ENCODE measurements at places on chromosomes 11 and 22.

GRCh38 chr11:132977241-132977640, 555.1 kb downstream of the OPCML start:
- DNase-seq, result no peak

GRCh38 chr22:46355996-46356471, 20.5 kb downstream of the TRMU start:
- DNase-seq, result no peak

- DNase-seq, result no peak
Measured at GRCh38 chr11:117614728-117615127, 182.3 kb downstream of the DSCAML1 start.

- DNase-seq, result no peak
Measured at GRCh38 chr11:15988016-15988550, 368.3 kb downstream of the SOX6 start.

- peak; percentile 26 for DNase-seq
Measured at GRCh38 chr11:119509969-119510401, 87.0 kb upstream of the THY1 start.

DNA sequence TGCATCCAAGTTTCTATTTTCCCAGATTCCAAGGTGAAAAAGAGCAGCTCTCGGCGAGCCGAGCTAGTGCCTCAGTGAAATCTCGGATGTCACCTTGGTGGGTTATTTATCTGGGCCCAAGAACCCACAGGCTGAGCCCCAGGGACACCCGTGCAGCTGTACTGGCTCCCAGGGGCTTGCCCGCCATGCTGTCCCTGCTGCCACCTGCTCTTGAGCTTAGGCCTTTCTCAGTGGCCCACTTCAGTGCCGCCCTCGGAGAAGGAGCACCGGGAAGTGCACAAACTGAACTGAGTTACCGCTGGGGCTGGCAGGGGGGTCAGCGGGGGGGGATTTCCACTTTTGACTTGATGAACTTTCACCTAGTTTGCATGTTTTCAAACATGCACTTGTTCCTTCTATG, 27.9 kb downstream of the CPT1A start:
- DNase-seq, result no peak

- peak; percentile 74 for DNase-seq
Measured at GRCh38 chr11:67071420-67072284, 15.0 kb downstream of the RHOD start.

DNA sequence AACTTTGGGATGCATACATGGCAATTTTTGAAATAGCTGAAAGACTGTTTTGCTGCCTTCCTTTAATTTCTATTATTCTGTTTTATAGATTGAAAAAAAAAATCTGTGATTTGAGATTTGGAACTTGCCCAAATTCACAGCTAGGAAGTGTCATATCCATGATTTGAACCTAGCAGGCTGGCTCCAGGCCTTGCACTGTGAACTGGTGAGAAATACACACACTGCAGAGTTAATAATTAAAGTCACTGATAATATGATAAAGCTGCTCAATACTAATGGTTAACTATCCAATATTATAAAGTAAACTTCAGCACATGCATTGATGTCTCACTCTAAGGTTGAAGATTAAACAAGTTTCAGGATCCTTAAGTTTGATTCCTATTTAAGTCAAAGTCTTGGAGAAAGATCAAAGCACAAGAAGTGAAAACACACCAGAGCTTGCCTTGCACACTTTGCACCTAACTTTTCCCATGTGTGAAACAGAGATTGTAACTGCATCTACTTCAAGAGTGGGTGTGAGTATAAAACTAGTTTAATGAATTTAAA, 150.6 kb upstream of the CCDC179 start:
- DNase-seq, result no peak

- DNase-seq, result no peak
Measured at GRCh38 chr22:31279821-31280505, 12.3 kb downstream of the PIK3IP1 start.

DNA sequence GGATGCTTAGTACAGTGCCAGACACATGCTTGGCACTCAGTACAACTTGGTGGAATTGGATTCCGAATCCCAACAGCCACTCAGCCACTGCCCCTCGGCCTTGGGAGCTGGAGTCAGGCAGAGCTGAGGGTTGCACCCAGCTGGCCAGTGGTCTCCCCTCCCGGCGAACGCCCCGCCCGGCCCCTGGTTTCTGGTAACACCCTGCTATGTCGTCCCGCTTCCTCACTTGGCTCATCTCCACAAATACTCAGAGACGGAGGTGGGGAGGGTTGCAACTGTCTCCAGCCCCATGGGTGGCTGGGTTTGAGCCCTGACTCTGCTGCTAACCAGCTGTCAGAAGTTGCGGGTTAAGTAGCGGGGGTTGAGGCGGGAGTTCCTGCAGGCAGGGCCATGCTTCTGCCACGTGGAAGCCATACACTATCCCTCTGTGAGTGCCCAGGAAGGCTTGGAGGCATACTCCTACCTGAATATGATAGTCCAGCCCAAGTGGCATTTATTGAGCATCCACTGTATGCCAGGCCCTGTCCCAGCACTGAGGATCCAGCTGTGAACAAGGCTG, 67.1 kb downstream of the GRIK4 start:
- DNase-seq, result no peak

GRCh38 chr22:42632096-42632495, 8.3 kb downstream of the ATP5MGL start:
- no peak for DNase-seq

DNA sequence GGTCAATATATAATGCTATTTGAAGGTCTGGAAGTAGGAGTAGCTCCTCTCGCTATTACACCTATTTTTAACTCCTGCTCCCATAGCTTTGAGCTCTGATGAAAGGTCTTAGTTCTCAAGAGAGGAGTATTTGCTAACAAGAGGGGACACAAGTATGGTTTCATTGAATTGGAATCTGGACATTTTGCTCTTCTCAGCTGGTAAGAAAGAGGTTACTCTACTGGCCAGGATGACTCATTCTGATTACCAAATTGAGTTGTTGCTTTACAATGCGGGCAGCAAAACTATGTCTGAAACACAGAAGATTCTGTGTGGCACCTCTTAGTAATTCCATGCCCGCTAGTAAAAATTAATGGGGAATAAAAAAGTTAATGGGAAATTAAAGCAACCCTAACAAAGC, 63.6 kb upstream of the EP300 start:
- no peak for DNase-seq

GRCh38 chr11:108501396-108501795, 3.2 kb upstream of the POGLUT3 start:
- no peak for DNase-seq

- DNase-seq, result no peak
Measured at GRCh38 chr11:2474059-2474901, 29.5 kb downstream of the KCNQ1 start.

DNA sequence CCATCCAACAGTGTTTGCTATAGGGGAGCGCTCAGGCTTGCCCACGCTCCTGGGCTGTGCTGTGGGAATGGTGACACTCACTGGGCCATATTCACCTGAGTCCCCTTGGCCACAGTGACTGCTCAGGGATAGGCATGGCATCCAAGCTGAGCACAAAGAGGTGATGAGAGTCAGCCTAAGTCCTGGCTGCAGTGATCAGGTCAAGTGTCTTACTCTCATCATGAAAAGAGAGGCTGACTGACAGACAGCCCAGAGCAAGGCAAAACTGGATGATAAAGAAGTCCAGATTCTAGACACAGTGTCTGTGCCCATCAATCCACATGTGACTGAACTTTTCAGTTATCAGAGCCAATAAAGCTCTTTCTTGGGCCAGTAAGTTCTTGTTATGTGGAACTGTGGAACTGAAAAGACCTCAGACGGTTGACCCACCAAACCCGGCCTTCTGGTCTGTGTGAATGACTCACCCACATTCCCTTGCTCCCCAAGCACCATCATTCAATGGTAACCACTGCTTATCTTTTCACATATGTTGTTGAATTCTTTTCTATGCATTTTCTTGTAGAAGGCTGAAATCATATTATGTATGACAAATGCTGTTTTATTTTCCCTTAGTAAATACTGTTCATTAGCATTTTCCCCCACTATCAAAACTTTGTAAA, 43.2 kb upstream of the YPEL1 start:
- no peak for DNase-seq

- DNase-seq, result no peak
Measured at GRCh38 chr22:30718491-30718890, 23.8 kb downstream of the OSBP2 start.

GRCh38 chr11:68930991-68931855, 27.5 kb downstream of the IGHMBP2 start:
- DNase-seq, result no peak

DNA sequence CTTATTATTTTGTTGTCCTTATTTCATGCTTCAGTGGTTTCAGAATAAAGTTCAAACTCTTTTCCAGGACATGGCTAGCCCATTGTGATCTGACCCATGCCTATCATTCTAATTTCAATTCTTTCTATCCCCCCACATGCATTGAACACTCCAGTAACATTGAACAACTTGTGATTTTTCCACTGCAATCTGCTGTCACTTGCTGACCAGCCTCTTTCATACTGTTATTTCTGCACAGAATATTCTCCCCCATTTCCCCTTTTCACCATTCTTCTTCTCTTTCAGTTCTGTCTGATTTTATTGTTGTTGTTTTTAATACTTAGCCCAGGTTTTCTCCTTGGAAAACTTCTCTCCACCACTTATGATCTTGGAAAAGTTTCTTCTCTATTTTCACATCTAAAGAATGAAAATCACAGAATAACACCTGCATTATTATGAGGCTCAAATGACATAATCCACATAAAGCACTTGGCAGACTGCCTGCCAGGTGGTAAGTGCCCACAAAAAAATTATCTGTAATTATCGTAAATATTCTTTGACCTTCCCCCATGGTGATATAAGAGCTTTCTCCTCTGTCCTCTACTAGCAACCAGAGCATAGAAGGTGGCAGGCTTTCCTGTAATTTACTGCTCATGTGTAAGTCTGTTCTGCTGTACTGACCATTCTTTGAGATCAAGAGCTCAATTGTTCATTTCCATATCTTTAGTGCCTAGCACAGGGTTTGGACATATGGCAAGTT, 51.9 kb upstream of the EED start:
- DNase-seq, result no peak

GRCh38 chr22:49446759-49447710, 380.6 kb downstream of the BRD1 start:
- no peak for DNase-seq

- DNase-seq, result no peak
Measured at GRCh38 chr11:75801362-75802020, 13.5 kb upstream of the UVRAG start.

DNA sequence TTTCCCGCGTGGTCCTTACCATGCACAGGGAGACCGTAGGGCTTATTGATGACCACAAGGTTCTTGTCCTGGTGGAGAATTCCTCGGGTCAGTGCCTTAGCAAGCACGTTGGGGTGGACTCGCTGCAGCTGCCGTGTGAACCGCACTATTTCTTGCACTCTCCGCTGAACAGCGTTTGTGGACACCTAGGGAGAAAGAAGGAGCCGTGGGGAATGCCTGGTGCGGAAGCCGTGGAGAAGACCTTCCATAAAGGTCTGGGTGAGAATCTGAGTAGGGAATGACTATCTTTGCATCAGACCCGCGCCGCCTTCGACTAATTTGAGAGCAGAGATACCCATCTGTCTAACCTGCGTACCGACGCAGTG, 597 bp downstream of the RPUSD4 start:
- DNase-seq, result no peak

GRCh38 chr11:8796941-8797340, 114.0 kb upstream of the AKIP1 start:
- no peak for DNase-seq

GRCh38 chr11:31160504-31161422, 208.8 kb downstream of the DCDC1 start:
- DNase-seq, result no peak

DNA sequence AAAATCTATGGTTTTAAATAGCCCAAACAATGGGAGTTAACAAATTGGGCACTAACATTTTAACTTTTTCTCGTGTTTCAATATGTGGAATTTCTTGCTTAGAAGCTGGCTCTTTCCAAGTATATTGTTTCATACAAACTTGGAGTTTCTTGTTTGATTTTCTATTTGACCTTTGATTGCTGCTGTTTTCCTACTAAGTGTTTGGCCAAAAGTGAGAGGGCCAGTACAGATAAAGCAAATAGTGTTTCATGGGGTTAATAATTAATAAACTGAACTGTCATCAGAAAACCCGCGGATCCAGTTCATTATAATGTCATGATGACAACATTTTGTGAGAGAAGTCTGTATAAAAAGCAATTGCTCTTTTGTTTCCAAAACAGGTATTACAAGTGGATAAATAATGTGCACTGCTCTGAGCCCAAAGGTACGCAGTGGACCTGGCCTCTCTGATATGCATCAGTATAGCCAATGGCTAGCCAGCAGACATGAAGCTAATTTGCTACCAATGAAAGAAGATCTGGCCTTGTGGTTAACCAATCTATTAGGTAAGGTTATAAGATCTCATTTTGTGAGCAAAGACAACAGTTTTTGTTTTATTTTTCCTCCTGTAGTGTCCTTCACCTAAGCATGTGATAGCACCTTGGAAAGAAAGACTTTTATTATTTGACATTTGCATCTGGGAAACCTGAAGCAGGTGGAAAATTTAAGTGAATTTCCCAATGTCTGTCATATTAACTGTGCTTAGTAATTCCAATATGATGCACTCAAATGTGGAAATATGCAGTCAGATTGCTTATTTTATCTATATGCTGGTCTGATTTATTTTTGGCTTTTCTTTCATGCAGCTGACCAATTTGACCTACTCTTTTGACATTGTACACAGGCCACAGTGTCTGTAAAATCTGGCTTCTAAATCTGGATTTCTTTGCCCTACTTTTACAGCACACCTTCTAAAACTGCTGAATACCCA, 8.3 kb downstream of the GAS2 start:
- DNase-seq, result no peak

DNA sequence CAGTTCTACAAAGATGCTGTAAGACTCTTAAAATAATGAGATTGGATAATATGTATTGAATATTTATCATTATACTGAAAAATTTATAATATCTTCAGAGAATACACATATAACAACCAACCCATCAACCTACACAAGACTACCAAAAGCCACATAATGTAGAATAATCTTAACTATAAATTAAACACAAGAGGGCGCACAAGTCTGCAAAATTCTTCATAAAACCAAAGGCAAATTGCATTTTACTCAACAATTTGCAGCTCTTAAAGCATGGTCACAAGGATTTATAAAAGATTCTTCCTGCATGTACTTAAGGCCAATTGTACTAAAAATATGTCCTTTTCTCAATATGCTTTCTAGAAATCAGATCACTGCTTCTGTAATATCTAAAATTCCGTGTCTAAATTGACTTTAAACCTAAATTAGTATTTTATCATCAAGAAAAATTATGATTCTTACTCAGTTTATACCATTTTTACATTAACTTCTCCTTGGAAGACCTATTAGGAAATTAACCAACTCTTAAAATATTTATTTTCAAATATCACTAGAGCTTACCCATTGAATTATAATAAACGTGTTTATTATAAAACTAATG, 79.0 kb downstream of the TTC28 start:
- peak; percentile 17 for DNase-seq

DNA sequence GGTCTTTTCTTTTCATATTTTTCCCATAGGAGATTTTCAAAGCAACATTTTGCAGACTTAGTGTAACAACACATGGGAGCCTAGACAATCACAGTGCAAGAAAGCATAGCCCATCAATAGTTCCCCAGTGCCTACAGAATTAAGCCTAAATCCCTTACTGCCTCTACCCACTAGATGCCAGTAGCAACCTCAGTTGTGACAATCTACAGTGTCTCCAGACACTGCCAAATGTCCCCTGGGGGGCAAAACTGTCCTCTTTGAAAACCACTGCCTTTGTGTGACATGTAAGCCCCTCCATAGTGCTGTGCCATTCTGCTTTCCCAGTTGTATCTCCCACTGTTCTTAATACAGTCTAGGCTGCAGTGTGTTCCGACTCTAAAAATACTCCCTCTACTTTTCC, 1329.0 kb downstream of the LRRC4C start:
- no peak for DNase-seq

Measured in stimulated activated CD4-positive, alpha-beta T cell treated with anti-CD3 and anti-CD28 coated beads, Interleukin-4, amount 100 ng/mL, for 24 hours (primary cell).